ENCODE measurements at places on chromosomes 4 and X.

DNA sequence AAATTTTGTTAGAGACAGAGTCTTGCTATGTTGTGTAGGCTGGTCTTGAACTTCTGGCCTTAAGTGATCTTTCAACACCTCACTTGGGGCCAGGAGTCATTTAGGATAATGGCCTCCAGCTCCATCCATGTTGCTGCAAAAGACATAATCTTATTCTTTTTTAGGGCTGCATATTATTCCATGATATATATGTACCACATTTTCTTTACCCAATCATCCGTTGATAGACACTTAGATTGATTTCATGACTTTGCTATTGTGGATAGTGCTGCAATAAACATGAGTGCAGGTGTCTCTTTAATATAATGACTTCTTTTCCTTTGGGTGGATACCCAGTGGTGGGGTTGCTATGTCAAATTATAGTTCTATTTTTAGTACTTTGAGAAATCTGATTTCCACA lies 140.9 kb upstream of the LCORL start:
- DNase-seq = no peak

DNA sequence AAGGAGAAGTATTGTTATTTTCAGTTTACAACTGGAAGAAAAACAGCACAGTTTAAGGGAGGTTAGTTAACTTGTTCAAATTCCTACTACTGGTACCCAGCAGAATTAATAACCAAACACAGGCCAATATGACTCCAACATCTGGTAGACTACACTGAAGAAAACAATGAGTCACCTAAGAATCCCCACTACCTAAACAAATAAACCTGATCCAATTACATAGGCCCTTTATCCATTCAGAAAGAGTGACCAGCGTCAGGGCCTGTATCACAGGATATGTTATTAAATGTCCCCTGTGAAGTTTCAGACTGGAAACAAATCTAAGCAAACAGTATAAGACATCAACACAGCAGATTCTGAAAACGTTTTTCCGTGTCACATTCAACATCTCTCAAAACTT lies 492.5 kb upstream of the INTU start:
- peak; percentile 49 for DNase-seq

DNA sequence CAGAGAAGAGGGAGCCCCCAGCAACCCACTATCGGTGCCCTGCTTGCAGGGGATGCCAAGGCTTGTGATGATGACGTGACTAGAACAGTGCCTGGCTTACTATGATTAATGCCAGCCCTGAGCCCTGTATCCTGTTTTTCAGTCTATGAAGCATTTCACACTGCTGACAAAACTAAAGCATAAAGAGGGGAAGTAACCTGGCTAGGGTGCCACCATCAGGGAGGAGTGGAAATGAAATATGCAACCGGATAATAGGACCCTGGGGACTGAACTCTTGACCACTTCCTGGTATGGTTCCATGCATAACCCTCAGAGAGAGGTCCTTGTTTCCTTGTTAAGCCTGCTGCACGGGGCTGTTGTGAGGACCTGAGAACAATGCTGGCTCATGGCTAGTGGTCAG lies 50.3 kb downstream of the MED28 start:
- no peak for DNase-seq

- no peak for DNase-seq
These were observed 32.9 kb upstream of the OTUD4 start for GRCh38 chr4:145213245-145213644.

DNA sequence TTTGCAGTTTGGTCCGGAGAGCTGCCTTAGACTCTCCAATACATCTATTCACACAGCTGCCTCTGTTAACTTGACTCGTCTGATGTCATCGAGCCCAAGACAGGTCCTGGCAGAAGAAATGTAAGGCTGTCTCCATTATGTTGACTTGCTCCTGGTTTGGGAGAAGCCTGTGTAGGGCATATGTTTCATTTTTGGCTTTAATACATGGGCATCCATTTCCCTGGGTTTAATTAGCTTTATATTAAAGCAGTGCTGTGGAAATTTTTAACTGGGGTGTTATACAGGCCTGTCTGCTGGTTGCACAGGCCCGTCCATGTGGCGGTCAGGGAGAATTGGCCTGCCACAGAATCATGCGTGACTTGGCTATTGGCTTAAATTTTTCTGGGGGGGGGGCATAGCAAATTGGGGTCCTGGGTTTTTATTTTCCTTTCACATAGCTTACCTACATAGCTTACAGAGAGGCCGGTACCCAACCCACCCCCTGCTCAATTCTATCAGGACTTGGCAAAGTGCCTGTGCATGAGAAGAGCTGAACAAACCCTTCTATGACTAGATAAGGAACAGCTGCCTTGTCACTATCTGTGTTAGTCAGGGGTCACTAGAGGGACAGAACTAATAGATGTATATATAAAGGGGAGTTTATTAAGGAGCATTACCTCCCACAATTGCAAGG lies 123.5 kb upstream of the WDR1 start:
- DNase-seq = no peak

- no peak for DNase-seq
These were observed 75.7 kb upstream of the PAK3 start for GRCh38 chrX:111020283-111020682.

DNA sequence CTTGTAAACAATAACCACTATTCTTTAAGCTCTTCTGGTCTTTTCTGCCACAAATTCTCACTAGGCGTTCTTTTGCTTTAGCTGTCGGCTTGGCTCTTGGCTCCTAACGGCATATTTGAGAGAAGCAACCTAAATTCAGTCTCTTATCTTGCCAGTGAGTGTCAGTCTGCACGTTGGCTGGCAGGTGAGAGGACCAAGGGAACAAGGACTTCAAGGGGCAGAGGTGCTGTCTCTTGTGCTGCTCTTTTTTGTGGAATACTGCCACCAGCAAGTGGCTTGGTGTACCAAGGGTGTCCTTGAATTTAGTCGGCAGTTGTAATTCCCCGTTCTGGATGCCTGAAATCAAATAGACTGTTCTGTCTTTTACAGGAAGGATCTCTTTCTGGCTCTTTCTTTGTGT lies 77.8 kb upstream of the SLC4A4 start:
- no peak for DNase-seq

- peak; percentile 1 for DNase-seq
These were observed 96.2 kb upstream of the APOOL start for GRCh38 chrX:84907324-84907968.

Data from EL (cell line).